ENCODE measurements at places on chromosomes 5 and 9.

- no peak for DNase-seq
Observed at GRCh38 chr5:58680503-58680902, 97.6 kb downstream of the RAB3C start.

GRCh38 chr5:45692481-45692880 is 3.7 kb downstream of the HCN1 start:
- no peak for DNase-seq

- no peak for DNase-seq
Observed at GRCh38 chr9:106696804-106697203, 166.2 kb upstream of the ZNF462 start.

DNA sequence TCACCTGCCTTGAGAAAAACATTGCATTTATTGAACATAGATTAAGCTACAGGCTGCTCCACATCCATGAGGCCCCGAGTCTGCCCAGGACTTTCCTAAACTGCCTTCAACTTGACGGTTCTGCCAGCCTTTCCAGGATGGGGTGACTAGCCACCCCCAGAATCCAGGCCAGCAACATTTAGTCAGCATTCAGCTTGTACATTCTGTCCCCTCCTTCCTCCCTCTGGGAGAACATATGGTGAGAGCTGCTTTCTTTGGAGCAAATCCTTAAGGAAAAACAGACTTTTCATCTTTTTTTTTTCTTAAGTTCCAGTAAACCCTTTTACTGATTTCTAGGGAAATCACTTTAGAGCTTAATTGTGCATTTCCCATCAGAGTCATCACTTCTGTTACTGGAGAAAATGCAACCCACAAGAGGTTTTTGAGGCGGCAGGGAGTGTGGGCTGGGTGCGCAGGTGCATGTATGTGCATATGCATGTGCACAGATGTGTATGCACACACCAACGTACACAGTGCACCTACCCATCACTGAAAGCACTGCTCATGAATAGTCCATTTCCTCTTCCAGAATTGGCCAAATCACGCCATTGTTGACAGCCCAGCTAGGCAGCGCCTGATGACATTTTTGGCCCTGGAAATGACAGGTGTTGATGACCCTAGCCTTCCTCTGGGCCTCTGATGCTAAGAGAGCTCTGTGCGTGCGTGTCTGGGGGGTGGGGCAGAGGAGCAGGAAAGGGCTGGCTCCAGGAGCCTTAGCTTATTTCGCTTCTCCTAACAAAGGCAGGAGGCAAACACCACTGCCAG is 145.6 kb downstream of the HSD17B3 start:
- no peak for DNase-seq

DNA sequence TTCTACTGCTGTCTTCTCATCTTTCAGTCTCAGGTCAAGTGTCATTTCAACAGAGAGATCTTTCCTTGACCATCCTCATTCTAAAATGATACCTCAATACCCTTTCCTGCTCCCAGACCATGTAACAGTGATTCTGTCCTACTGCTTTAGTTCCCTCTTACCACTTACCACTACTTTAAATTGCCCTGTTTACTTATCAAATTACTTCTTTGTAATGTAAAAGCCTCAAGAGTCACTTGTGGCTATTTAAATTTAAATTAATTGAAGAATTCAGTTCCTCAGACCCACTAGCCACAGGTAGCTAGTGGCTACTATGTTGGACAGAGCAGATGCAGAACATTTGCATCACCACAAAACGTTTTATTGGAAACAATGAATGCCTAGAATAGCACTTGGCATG is 217.3 kb downstream of the ADAMTS6 start:
- no peak for DNase-seq
